ENCODE measurements at places on chromosomes 3 and 15. TPM values are rescaled to one million over a fixed set of nuclear protein-coding genes. Genes with fewer than 3 reads are reported as not detected.

GRCh38 chr3:112688085-112688769 lies 47.3 kb upstream of the CCDC80 start:
- no peak for DNase-seq

DNA sequence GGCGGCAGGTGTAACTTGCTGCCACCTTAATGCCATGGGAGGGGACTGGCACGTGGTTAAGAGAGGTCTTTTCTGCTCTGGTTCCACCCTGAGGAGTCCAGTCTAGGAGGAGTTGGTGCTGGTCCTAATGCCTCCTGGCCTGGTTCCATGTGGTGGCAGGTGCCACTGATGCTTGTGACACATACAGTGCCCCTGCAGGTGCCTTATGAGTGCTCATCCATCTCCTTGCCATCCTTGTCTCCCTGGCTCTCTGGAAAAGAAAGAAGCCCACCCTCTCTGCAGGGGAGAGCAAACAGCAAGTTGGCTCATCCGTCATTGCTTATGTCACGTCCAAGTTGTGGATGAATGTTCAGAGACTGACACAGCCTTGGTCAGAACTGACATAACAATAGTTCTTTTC lies 175.8 kb upstream of the DPH6 start:
- DNase-seq = no peak

DNA sequence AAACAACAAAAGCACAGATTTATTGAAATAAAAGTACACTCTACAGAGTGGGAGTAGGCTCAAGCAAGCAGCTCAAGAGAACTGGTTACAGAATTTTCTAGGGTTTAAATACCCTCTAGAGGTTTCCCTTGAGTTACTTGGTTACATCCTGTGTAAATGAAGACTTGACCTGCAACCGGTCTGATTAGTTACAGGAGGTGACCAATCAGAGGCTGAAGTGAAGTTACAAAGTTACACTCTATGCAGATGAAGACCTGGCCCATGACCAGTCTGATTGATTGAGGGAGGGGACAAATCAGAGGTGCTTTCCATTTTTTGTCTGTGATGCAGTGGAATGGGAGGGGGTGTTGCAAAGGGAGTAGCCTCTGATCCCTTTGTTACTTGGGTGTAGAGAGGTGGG lies 723.4 kb downstream of the ZPLD1 start:
- no peak for DNase-seq

PODXL2 gene
- total RNA-seq = 0.67 TPM

DNA sequence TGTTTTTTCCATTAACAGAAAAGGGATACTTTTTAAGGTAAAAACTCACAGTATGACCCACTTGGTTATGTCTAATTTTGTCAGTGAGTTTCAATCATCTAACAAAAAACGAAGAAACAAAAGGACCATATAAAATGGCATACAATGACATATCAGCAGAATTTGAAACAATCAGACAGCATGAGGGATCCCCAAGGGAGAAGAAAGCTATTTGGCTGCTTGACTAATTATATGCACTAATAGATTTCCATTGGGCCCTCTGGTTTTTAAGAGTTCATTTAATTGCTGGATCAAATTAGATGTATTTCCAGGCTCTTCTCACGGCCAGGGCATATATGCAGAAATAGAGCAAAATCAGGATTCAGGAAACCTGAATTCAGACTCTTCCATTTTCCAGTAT lies 376.4 kb upstream of the GBE1 start:
- no peak for DNase-seq

ALS2CL gene
- 0.51 TPM for total RNA-seq

DNA sequence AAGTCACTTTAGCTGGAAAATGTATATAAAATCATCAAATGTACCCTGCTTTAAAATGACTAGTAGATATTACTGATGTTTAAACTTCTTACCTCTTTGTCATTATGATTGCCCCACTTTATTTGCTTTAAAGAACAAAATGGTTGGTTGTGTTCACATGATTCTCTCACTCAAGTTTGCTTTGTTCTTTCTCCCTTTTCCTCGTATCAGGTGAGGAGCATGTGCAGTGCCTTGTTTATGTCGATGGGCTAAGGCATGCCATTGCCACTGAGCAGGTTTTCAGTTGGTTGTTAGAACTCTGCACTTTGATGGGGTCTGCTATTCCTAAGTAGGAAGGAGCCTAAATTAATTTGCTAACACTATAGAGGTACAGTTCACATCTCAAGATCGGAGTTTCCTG lies 5.3 kb downstream of the MAP2K5 start:
- DNase-seq = no peak

DNA sequence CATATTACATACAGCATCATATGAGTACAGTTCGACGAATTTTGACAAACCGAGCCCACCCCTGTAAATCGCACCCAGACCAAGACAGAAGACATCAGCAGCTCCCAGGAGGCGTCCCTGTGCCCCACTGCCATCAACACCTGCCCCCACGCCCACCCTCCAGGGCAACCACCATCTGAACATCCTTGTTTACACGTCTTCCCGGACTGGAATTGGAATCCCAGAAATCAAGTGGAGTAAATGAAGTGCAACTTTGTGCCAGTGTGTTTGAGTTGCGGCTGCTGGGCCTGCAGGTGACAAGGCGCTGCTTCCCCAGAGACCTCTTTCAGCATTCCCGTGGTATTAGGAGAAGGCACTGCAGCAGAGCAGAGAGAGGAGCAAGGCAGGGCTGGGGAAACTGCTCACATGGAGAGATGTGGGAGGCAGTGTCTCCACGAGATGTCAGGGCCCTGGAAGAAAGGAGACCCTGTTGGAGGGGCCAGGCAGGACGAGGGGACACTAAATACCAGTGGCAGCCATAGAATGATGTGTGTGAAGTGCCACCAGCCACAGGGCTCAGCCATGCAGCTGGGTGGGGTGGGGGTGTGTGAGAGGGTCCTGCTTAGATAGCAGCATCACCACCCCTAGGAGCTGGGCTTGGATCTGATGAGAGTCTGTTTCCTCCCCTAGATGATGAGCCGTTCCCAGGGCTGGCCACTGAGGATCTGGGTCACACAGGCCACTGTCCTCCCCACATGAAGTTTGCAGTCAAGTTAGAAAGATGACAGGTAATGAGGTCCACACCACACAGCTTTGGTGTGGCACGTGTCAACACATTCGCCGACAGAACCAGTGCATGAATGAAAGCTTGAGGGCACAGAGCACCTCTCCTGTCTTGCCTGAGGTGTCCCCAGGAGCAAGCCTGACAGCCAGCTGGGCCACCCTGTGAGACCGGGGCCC lies 33.4 kb upstream of the PCSK6 start:
- DNase-seq = no peak

SPG21 gene
- total RNA-seq = 43.2 TPM

ACKR2 gene
- 12.5 TPM for total RNA-seq

- no peak for DNase-seq
Observed at GRCh38 chr15:32899126-32899596, 181.4 kb downstream of the GREM1 start.

DNA sequence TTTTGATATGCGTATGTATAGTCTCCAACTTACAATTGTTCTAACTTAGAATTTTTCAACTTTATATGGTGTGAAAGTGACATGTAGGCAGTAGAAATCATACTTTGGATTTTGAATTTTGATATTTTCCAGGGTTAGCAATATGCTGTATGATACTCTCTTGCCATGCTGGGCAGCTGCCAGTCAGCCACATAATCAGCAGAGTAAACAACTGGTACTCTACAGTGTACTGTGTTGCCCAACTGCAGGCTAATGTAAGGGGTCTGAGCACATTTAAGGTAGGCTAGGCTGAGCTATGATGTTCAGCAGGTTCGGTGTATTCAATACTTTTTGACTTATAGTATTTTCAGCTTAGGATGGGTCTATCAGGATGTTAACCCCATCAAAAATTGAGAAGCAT lies 52.0 kb upstream of the RYK start:
- no peak for DNase-seq

- DNase-seq = no peak
Observed at GRCh38 chr3:143928056-143928455, 43.6 kb upstream of the DIPK2A start.

DNA sequence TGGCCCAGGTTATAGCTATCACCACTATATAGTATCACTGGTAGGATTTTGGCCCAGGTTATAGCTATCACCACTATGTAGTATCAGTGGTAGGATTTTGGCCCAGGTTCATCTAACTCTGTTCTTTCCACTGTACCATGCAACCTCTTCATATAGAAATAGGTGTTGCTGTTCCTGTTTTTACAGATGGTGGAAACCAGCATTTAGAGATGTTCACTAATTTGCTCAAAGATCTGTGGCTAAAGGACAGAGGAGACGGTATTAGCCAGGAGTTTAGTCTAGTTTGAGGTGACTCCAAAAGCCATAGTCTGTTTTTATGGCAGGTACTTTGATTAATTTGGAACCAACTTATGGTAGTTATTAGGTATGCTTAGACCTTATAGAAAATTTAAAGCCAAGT lies 3.1 kb downstream of the LRCH3 start:
- no peak for DNase-seq

ABHD6 gene
- total RNA-seq = 19.8 TPM

STRA6 gene
- not detected for total RNA-seq

GRCh38 chr15:82764117-82764490 lies 41.8 kb downstream of the FSD2 start:
- no peak for DNase-seq

- DNase-seq = no peak
Observed at GRCh38 chr3:171974986-171975837, 64.2 kb upstream of the FNDC3B start.

DNA sequence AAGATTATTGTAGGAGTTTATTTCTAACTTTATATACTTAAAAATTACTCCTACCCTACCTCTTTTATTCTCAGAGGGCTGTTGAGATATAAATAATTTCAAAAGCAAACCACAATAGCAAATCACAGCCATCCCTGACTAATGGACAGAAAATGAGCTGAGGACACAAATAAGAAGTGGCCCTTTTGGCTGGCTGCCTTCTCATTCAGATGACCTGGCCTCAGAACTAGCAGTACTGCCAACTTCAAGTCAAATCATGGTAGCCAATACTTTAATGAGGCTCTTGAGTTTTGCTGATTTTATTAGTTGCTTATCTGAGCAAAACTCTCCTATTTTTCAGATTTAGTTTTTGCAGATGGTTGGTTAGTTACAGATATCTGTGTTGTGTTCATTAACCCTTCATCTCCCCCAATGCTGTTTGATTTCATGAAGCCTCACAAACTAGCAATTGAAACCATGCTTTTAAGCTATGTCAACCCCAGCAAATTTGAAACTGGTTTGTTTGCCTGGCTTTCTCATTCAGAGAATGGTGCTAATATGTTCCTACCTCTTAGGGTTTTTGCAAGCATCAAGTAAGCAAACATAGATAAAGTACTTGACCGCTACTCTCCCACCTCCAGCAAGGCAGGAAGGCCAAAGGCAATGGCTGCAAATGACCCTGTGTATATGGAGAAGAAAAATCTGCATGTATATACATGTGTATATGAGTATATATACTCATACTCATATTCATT lies 73.4 kb upstream of the HACD2 start:
- DNase-seq = no peak

DNA sequence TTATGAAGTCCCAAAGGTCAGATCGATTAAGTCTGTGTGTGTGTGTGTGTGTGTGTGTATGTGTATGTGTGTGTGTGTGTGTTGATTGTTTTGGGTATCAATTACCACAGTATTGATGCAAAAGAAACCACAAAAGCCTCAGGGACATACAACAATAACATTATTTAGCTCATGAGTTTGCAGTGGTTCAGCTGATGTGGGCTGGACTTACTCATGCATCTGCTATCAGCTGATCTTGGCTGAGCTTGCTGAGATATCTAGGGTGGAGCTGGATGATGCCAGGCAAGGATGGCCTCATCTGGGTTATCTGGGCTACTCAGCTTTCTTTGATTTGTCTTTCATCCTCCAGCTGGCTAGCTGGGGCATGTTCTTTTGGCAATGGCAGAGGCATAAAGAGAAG lies 82.4 kb upstream of the PRR23C start:
- DNase-seq = no peak

- no peak for DNase-seq
Observed at GRCh38 chr15:59338414-59338813, 34.3 kb downstream of the MYO1E start.

- DNase-seq = no peak
Observed at GRCh38 chr3:112966633-112967032, 8.3 kb downstream of the CD200R1 start.

DNA sequence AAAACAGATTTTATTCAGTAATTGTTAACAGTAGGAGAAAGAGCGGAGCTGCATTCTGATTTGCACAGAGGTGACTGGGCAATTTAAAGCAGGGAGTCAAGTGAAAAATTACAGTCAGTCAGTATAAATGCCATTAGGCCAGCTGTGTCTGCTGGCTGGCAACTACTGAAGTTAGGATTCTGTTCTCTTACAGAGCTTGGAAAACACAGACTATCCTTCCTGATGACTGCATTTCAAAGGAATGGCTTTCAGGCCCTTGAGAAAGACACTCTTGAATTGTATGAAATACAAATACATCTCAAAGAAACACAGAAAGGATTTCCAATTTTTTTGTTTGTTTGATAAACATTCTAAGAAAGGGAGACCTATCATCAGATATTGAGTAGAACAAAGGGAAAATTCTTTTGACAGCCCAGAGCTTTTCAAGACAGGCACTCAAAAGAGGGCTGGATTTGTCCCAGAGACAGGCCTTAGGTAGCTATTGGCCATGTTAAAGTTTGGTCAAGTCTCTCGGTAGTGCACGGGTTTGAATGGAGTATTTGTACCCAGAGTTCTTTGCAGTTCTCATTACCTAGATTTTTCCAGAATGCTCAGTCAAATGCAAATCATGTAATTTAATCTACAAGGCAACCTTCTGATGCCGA lies 551.2 kb upstream of the CCDC54 start:
- DNase-seq = no peak

- DNase-seq = no peak
Observed at GRCh38 chr15:98826658-98827057, 178.3 kb downstream of the IGF1R start.

DNA sequence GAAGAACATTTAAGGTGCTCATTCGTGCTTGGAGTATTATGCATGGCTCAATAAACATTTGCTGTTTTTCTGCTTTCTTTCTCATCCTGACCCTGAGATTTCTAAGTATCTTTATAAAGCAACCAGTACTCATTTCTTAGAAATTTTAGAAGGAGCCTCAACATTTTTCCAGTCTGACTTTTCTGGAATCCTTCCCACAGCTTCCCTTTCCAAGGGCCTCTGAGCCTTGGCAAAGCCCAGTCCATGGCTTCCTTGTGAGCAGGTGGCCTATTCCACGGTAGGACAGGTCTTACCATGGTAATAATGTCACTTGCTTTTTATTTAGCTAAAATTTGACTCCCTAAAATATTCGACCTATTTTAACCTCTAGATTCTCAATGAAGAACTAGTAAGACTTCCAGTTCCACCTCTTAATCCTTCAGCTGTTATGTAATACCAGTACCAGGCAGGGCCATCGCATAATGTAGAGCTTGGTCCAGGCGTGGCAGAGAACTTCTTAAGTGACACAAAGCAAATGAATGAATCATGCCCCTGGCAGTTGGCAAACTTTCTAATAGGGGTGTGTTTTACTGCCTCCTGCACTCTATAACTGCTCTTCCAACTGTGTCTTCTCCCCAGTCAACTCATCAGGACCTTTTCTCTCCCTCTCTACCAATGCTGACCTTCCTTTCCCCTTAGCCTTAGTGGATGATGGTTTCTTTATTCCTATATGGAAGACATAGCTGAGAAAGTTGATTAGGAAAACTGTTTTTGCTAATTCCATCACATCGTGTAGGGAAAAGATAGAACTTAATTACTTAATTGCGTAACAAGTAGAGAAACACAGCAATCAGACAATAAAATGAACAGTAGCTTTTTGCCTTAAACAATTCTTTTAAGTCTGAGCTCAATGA lies 894 bp upstream of the TM4SF4 start:
- no peak for DNase-seq
